Left renal pelvis (tissue), 4 donors: ENCODE measurements at places on chromosomes 2 and 18. TPM values are rescaled to one million over a fixed set of nuclear protein-coding genes. Genes with fewer than 3 reads are reported as not detected.

The CFAP221 gene
- polyA plus RNA-seq = 26.3 TPM

The ATP6V1C2 gene
- 6.5 TPM for polyA plus RNA-seq

The MATN3 gene
- polyA plus RNA-seq = 16.7 TPM

- DNase-seq = no peak
Measured at GRCh38 chr2:97722227-97722626, 8.9 kb downstream of the ZAP70 start.

DNA sequence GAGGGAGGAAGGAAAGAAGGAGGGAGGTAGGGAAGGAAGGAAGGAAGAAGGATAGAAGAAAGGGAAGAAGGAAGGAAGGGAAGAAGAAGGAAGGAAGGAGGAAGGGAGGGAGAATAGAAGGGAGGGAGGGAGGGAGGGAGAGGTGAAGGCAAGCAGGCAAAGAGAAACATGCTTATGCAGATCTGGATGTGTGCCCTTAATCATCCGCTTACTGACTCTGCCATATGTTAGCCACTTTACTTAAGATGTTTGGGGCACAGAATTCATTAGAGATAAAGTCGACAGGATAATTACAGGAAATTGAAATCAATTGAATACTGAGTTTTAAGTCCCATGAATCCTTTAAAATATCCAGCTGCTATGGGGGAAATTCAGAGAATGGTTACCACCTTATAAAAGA, 334.2 kb downstream of the GRB14 start:
- no peak for DNase-seq

DNA sequence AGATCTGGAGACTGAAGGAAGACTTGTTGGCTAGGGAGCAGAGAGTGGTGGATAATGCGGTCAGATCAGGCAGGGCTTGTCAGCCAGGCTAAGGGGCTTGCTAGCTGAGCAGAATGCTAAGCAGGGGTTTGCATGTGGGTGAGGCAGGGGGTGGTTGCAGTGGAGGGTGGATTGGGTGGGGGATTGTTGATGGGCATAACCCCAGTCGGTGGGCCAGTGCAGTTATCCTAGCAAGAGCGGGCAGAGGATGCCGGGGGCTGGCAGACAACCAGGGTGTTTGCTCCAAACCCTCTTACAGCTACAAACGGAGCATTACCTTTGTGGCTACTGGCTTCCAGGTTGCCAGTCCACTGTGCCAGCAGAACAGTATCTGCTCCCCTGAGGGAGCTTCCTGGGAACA, 131.5 kb upstream of the LGALSL start:
- no peak for DNase-seq

The M1AP gene
- polyA plus RNA-seq = 1.0 TPM

The DLX1 gene
- 0.24 TPM for polyA plus RNA-seq

The TMEM169 gene
- polyA plus RNA-seq = 16.2 TPM

DNA sequence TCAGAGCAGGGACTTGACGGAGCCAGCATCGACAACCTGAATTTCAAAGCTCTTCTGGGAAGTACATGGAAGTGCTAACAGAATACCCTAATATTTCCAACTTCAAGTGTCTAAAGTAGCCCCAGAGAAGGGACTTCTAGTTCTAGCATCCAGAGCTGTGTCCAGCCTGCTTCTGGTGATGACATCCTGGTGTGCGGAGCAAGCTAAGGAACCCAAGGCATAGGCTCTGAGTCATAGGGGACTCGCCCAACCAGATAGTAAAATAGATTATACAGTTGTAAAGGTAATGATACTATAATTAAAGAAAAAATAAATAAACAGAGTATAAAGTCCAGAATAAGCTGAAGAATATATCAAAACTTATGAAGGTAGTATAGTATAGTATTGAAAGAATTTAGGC, 108.1 kb upstream of the SERPINE2 start:
- no peak for DNase-seq

DNA sequence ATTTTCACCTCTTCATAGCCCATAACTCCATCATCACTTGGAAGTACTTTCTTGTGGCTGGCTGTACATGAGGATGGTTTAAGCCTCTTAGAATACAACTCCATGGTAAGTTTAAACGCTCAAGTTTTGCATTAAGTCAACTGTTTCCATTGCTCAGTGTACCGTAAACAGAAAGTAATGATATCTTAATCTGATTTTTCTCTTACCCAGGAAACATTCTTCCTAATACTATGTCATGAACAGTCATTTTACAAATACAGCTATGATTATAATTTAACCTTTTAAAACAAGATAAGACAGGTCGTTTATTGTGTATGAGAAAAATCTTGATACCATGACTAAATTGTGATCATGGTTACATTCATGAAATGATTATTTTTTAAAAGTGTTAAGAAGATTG, 11.6 kb upstream of the DYNC2LI1 start:
- DNase-seq = no peak

The CDH19 gene
- polyA plus RNA-seq = 1.1 TPM

The CENPA gene
- polyA plus RNA-seq = 16.8 TPM

- DNase-seq = no peak
Measured at GRCh38 chr2:116988303-116988702, 826.2 kb upstream of the DDX18 start.

The ANKRD23 gene
- 6.1 TPM for polyA plus RNA-seq

The BBS5 gene
- polyA plus RNA-seq = 15.7 TPM

DNA sequence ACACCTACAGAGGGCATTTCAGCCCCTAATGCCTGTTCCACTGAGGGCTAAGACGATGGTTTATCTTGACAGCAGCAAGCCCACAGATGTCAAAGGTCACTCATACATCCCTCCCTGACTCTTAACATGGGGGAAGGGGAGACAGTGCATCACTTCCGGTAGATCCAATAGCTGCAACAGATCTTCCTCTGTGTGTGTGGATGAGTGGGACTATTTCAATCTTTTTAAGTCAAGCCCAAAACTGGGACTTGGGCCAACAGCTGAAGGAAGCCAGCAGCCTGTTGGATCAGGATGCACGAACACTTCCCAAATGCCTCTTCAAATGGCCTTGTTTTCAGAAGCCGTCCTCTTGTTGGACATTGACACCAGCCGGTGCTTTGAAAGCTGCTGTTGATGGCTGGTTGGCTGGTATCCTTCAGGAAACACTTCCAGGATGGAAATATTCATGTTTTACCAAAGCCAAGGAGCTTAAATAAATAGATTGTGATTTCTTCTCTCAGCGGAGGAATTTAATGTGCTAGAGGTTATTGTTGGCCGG, 59.2 kb downstream of the IL1R2 start:
- no peak for DNase-seq

DNA sequence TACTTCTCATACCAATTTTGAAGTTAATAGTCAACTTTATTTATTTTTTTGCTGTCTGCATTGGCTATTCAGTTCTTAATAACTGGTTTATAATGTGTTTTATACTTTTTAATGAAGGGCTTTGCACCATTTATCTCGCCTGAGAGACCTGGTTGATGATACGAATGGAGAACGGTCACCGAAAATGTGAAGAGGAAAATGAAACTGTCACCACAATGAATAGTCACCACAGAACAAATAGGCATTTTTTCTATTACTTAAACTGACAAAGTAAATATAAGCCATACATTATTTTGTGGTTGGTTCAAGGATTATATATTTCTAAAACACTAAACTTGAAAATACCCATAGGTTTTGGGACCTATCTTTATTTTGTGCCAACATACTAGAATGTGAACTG, 20.4 kb downstream of the C18orf54 start:
- DNase-seq = no peak

The CTIF gene
- polyA plus RNA-seq = 14.6 TPM

GRCh38 chr2:222864296-222864695, 3.5 kb downstream of the ACSL3 start:
- DNase-seq = no peak

DNA sequence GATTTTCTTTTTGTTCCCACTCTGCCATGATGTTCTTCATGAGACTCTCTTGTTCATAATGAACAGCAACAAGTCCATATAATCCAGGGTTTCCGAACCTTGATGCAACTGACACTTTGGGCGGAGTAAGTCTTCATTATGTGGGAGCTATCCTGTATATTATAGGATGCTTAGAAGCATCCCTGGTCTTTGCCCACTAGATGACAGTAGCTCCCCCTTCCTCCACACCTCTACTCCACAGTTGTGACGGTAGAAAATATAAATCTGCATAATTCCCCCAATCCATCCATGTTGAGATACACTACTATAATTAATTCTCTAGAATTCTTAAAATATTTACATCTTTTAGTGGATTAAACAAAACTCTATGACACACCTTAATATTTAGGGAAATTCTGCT, 482.2 kb upstream of the CELF4 start:
- DNase-seq = no peak

- DNase-seq = no peak
Measured at GRCh38 chr18:74516271-74517235, 17.7 kb upstream of the CNDP1 start.

- DNase-seq = no peak
Measured at GRCh38 chr2:235373171-235373570, 120.7 kb upstream of the AGAP1 start.

The ZNF804A gene
- polyA plus RNA-seq = 1.9 TPM

GRCh38 chr2:109322641-109323040, 193.6 kb downstream of the SH3RF3 start:
- DNase-seq = no peak

DNA sequence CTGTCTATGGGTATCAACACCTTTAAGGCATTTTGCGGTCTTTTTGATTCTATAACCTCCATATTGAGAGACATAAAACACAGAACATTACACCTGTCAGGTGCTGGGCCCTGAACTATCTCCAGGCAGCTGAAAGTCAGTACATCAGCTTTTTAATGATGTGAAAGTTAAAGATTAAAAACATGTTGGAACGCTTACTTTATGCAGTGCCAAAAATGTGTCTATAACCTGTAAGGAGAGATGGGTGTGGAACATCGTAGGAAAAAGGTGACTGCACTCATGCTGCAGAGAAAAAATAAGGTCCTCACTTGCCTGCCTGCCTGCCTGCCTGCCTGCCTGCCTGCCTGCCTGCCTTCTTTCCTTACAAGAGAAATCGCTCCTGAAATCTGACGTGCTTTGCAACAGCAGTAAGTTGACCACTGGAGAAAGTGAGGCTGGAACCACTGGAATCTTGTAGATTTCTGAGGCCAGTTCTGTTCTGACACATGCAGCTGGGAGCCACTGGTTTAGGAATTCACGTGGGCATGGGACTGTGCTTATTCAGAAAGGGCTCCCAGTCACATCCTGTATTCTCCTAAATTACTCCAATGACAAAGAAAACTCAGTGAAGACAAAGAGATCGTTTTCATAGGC, 34.1 kb downstream of the BCL11A start:
- DNase-seq = no peak

GRCh38 chr18:7953095-7953958, 386.2 kb downstream of the PTPRM start:
- peak; percentile 29 for DNase-seq

The FTCDNL1 gene
- polyA plus RNA-seq = 1.5 TPM

- DNase-seq = no peak
Measured at GRCh38 chr2:158482594-158482993, 25.8 kb downstream of the PKP4 start.

The HOXD3 gene
- polyA plus RNA-seq = 31.0 TPM
